Stimulated activated CD4-positive, alpha-beta T cell treated with anti-CD3 and anti-CD28 coated beads, Interleukin-2, amount 100 ng/mL, for 24 hours (primary cell): ENCODE measurements at places on chromosomes 16 and 17.

- no peak for DNase-seq
These were observed 625.6 kb downstream of the TMEM114 start for GRCh38 chr16:7964744-7965143.

GRCh38 chr17:68221786-68222185 lies 26.1 kb upstream of the AMZ2 start:
- DNase-seq, result no peak

- no peak for DNase-seq
These were observed 117.8 kb downstream of the KCNJ12 start for GRCh38 chr17:21493993-21494392.

- no peak for DNase-seq
These were observed 21.7 kb downstream of the KRT23 start for GRCh38 chr17:40915721-40916256.

DNA sequence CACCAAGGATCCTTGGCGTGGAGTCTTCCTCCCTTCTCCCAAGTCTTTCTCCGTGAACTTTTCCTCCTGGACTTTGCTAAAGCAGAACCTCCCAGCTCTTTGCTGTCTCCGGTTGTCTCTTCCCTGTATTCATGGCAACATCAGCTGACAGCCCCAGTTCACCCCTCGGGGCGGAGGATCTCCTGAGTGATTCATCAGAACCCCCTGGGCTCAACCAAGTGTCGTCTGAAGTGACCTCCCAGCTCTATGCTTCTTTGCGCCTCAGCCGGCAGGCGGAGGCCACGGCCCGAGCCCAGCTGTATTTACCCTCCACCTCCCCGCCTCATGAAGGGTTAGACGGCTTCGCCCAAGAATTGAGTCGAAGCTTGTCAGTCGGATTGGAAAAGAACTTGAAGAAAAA lies 943 bp downstream of the CNTROB start:
- DNase-seq, result peak; percentile 35

GRCh38 chr17:80877729-80878303 lies 113.8 kb upstream of the CHMP6 start:
- DNase-seq, result no peak

GRCh38 chr17:828761-829160 lies 46.6 kb downstream of the MRM3 start:
- DNase-seq, result no peak

DNA sequence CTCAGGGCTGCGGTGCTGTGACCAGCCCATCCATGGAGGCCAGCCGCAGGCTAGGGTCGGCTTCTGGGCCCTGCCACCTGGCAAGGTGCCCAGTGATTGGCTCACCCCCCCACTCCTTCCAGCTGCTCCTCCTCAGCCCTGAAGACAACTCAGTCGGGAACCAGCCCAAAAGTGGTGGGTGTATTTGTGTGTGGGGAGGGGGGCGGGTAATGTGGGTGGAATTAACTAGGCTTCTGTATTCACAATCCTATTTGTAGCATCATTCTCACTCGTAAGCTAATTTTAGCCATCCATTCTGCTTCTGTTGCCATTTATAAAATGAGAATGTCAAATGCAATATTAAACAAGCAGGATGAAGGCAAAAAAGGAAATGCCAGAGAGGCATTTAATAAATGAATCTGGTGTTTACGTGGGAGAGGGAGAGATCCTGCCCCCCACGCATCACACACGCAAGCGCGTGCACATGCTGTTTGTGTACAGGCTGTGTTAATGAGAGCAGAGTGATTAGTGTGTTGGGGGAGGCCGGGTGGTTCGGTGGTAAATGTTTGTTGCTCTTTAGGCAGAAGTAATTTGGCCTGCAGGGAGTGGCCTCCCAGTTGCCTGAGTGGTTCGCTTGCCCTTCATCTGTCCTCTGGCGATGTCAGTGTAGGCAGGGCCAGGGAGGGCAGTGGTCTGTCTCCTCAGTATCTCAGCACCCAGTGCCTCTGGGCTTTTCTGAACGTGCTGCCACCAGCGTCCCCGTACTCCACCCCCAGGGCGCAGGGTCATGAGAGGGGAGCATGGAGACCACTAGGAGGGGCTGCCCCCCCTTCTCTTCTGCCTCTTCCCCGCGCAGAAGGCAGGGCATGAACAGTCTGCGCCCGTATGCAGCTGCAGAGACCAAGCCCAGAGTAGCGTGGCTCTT lies 140.1 kb downstream of the CCDC182 start:
- DNase-seq, result no peak

GRCh38 chr16:53757971-53758609 lies 54.1 kb downstream of the FTO start:
- no peak for DNase-seq

- DNase-seq, result no peak
These were observed 9.4 kb downstream of the ELAC2 start for GRCh38 chr17:13008461-13008860.

DNA sequence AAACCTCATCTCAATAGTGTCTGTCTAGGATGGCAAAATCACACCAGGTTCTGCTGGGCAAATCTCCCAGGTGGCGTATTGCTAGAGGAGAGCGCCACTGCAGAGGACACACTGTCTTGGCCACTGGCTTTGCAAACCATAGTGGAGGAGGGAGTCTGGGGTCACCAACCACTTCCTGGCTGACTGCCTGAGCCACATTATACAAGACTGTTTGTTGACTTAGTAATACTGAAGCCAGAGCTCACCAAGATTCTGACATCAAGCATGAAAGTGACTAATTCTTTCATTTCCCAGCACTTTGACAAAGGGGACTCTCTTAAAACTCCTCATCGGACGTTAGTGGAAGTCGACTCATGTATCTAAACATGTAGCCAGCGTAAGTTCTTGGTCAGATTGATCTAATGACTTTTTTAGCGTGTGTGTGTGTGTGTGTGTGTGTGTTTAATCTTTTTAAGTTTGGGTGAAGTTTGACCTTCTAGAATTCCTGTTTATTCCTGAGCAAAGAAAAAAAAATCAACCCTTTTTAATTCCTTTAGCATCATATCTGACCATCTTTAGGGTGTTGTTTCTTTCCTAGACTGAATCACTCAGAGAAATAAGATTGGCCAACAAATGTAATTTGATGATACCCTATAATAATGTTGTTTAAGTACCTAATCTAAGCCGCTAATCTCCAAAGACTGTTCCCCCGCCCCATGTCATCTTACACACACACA lies 13.7 kb downstream of the PITPNC1 start:
- peak; percentile 59 for DNase-seq

DNA sequence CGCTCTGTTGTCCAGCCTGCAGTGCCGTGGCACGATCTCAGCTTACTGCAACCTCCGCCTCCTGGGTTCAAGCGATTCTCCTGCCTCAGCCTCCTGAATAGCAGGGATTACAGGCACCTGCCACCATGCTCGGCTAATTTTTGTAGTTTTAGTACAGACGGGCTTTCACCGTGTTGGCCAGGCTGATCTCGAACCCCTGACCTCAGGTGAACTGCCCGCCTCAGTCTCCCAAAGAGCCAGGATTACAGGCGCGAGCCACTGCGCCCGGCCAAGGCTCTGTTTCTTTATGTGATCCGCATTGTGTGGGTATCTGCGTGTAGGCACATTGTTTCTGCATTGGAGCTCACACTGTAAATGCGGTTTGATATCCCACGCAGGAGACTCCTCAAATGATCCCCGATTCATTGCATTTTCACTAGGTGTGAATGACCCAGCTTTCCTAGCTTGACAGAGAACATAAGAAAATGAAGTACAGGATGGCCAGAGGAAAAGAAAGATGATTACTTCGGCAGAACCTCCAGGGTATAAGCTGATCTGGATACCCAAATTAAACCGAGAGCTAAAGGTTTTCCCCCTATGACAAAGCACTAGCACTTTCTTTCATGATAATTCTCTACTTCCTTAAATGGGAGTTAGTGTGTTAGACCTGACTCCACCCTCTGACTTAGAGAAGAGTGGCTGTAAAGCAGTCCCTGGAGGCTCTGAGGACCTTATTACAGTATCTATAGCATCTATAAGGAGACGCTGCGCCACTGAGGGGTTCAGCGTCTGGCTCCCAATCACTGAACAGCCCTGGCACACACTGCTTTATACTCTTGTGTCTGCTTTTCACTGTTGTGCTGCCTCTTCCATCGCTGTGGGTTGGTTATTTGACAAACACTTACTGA lies 17.3 kb downstream of the COTL1 start:
- DNase-seq, result peak; percentile 43

GRCh38 chr16:80564394-80564793 lies 23.6 kb downstream of the DYNLRB2 start:
- no peak for DNase-seq

- DNase-seq, result peak; percentile 63
These were observed at the start of gene EME2 for GRCh38 chr16:1772362-1772907. Gene EME2 (plus strand): TSS chr16:1772810. CDS start chr16:1773228, 418 bp downstream.

- no peak for DNase-seq
These were observed 2.1 kb downstream of the IGFALS start for GRCh38 chr16:1791256-1791942.

- DNase-seq, result no peak
These were observed 20.5 kb upstream of the RPTOR start for GRCh38 chr17:80523956-80524712.

DNA sequence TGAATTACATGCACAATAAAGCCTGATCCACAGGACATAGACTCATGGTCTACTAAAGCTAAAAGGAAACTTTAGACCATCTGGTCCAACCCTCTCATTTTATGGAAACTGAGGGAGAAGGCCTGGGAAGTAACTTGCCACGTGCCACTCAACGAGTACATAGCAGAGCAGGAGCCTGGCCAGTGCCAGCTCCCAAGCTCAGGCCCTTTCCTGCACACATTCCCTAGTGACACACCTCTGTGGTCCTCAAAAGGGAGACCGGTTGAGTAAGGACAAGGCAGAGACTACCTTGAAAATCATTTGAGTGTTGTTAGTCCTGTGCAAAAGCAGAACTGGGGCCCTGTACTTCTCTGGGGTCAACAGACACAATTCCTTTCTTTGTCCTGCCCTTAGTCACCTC lies 2.8 kb downstream of the CCL4L2 start:
- DNase-seq, result no peak

GRCh38 chr16:72848759-72849664 lies 198.9 kb downstream of the ZFHX3 start:
- no peak for DNase-seq

GRCh38 chr17:35614810-35615209 lies 27.7 kb downstream of the AP2B1 start:
- no peak for DNase-seq

GRCh38 chr16:6836766-6837165 lies 495.9 kb upstream of the RBFOX1 start:
- no peak for DNase-seq

GRCh38 chr16:46871597-46871996 lies 12.6 kb upstream of the GPT2 start:
- no peak for DNase-seq

DNA sequence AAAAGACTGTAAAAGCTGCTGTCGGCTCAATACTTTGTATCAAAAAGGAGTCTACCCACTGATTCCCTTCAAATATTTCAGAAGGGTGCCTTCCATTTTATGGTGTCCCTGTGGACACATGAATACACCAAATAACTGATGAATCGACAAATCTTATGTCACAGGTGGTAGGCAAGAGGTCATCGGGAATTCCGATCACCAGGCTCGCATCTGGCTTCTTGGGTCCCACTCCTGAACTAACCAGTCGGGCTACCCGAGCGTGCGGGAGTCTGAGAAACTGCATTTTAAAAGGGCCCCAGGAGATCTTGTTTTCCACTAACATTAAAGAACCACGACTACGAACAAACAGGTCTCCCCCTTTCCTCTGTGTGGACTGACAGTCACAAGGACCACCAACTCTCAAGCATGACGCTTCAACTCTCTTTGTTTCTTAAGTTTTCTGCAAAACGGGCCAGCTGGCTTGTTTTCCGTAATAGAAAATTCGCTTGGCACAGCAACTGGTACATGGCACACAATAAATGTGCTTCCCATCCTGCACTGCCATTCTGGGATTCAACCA lies 873 bp downstream of the PSME3IP1 start:
- no peak for DNase-seq

GRCh38 chr17:82241183-82241925 lies 12.5 kb downstream of the SLC16A3 start:
- peak; percentile 67 for DNase-seq

- no peak for DNase-seq
These were observed 624.6 kb upstream of the EEF2KMT start for GRCh38 chr16:5722116-5722619.

DNA sequence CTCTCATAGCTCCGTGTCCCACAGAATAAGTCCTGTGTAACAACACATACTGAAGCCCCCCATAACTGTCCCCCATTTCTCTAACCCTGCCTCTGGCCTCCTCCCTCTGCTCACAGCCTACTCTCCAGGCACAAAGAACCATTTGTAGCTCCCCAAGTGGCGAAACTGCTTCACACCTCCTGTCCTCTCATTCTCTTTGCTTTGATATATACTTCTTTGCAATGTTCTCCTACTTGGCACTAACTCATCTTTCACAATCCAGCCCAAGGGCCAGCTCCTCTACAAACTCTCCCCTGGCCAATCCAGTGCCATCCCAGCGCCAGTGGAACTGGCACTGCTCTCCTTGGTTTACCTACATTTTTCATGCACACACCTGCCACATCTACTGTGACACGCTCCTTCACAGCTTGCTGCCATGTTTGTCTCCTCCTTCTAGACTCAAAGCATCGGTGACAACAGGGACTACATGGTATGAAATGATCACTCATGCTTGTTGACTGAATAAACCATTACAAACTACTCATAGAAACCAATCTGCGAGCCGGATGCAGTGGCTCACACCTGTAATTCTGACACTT lies 12.8 kb downstream of the CYTH1 start:
- no peak for DNase-seq

DNA sequence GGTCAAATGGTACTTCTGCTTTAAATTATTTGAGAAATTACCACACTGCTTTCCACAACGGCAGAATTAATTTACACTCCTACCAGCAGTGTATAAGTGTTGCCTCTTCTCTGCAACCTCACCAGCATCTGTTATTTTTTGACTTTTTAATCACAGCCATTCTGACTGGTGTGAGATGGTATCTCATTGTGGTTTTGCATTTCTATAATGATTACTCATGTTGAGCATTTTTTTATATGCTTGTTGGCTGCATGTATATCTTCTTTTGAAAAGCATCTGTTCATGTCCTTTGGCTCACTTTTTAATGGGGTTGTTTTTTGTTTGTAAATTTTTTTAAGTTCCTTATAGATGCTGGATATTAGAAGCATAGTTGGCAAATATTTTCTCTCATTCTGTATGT lies 446.7 kb downstream of the PMP22 start:
- DNase-seq, result no peak

GRCh38 chr16:9798474-9798873 lies 383.8 kb downstream of the GRIN2A start:
- DNase-seq, result no peak

DNA sequence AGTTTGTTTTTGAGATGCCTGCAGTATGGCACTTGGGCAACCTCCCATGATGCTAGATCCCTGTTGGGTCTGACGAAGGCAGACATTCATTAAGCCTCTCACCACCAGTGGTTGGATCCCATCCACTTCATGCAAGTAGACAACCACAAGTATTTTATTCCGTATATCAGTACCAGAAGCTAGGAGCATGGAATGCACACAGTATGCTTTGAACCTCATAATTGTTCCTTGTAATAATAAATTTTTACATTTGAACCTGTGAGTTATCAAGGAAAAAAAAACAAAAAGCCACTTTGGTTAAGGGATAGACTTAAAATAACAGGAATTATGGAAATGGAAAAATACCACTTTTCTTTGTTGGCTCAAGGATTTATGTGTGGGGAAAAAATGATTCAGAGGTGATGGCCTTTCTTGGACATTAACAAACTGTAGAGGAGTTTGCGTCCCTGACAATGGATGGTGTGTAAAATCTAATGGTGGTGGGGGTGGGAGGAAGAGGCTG lies 107.1 kb upstream of the KCNJ16 start:
- no peak for DNase-seq
